ENCODE measurements at places on chromosomes 12 and 14. TPM values are rescaled to one million over a fixed set of nuclear protein-coding genes. Genes with fewer than 3 reads are reported as not detected.

Gene ADAMTS20
- not detected for total RNA-seq

Gene RASAL1
- total RNA-seq, result not detected

DNA sequence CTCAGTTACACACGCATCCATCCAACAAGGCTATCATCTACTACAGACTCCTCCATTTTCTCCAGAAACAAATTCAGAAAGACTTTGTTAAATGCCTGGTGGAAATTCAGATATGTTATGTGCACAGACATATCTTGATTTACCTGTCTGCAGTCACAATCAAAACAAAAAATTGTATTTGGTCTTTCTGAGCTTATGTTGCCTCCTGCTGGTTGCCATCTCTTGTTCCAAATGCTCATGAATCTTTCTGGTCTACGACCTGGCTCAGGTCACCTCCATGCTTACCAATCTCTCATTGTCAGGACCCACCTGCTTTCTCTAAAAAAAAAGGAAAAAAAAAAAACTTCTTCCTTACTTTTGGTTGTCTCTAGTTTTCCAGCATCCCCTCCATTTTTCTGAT is 169.2 kb upstream of the PLXNC1 start:
- DNase-seq, result no peak

GRCh38 chr14:103626146-103626850 is 2.7 kb upstream of the KLC1 start:
- no peak for DNase-seq

- no peak for DNase-seq
These were observed 140.3 kb upstream of the SEL1L start for GRCh38 chr14:81673930-81674329.

GRCh38 chr12:121748571-121749265 is 36.2 kb downstream of the TMEM120B start:
- DNase-seq, result no peak

GRCh38 chr14:90496379-90496778 is 99.5 kb downstream of the CALM1 start:
- DNase-seq, result no peak

GRCh38 chr12:52317468-52318052 is 3.6 kb downstream of the KRT83 start:
- no peak for DNase-seq

Gene GSC
- total RNA-seq, result not detected

Gene NPFF
- total RNA-seq, result not detected

Gene KLRG1
- 1.7 TPM for total RNA-seq

DNA sequence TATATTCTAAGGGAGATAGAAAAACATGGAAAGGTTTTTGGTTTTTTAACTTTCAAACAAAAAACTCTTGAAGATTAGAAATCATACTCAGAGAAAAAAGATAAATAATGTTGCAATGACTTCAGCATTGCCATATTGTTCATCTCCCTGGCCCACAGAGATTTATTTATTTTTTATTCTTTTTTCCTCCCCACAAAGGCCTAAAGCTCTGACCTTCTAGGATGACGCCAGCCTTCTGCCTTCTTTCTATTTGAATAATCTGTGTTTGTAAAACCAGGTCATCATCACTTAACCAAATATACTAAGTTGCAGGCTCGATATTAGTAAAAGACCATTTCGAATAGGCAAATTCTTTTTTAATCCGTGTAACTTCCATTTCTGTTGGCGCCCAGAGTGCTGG is 4.4 kb upstream of the DCP1B start:
- no peak for DNase-seq

- DNase-seq, result no peak
These were observed 74.6 kb downstream of the RERG start for GRCh38 chr12:15146585-15146984.

DNA sequence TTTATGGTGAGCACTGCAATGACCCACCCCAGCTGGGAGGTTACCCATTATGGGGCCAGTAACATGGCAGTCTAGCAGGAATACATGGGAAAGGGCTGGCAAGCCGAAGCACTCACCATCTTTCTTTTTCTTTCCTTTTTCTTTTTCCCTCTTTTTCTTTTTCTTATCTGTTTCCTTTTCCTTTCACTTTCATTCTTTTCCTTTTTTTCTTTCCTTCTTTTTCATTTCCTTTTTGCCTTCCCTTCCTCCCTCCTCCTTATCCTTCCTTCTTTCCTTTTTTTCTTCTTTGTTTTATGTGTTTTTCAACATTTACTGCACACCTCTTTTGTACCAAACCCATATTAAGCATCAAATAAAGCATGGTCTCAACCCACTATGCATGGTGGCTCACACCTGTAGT is 501.1 kb downstream of the MED13L start:
- DNase-seq, result no peak

- no peak for DNase-seq
These were observed 20.4 kb downstream of the NINJ2 start for GRCh38 chr12:642633-643474.

DNA sequence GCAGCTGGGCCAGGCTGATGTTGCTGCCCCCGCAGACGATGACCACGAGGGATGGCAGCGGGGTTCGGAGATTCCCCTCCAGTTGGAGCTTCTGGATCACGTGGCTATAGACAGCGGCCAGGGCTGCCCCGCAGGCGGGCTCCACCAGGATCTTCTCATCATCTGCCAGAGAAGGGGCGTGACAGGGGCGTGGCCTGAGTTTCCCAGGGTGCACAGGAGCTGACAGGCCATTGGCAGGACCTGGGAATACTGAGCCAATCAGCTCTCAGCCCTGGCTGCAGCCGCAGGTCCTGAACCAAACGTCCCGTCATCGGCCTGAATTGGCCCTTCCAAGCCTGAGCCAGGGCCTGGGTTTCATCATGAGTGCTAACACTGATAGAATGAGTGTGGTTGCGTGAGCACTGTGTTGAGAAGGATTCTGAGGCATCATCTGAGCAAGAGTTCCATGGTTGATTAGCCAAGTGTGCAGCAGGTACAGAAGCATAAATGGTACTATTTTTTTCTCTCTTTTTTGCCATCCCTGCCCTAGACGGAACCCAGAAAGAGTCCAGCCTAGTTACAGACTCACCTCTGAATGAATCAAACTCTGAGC is 10.6 kb downstream of the SDS start:
- DNase-seq, result no peak

Gene CCDC177
- not detected for total RNA-seq

GRCh38 chr14:44339231-44339630 is 167.9 kb downstream of the FSCB start:
- DNase-seq, result no peak

Gene OTOGL
- 7.6 TPM for total RNA-seq

DNA sequence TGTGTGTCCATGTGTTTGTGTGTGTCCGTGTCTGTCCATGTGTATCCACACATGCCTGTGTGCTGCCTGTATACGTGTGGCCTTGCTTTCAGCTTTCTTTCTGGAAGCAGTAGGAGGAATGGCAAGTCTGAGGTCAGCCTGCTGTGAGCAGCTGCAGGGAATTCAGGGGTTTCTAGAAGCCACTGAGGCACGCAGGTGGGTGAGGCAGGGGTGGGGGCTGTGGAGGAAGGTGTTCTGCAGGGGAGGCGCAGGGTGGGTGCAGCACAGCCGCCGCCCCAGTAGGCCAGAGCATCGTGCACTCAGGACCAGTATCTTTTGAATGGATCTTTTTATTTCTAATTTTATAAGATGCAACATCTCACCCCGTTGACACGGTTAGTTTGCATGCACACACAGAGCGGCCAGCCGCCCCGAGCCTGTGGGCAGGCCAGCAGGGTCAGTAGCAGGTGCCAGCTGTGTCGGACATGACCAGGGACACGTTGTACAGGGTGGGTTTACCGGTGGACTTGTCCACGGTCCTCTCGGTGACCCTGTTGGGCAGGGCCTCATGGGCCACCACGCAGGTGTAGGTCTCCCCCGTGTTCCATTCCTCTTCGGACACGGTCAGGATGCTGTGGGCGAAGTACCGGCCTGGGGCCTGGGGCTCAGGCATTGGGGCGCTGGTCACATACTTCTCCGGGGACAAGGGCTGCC is 327.7 kb downstream of the TMEM121 start:
- peak; percentile 51 for DNase-seq

DNA sequence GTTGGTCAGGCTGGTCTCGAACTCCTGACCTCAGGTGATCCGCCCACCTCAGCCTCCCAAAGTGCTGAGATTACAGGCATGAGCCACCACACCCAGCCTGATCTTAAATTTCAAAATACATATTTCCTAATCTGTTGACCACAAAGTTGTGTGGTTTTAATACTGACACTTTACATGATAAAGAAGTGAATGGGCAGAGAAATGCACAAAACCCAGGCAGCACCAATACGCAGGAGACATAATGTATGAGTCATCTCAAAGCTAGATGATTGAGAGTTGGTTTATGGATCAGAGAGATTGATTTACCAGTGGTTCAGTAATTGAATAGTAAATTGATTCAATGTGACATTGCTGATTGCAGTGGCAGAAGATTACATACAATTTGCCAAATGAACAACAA is 19.2 kb upstream of the PPP2R5E start:
- no peak for DNase-seq

DNA sequence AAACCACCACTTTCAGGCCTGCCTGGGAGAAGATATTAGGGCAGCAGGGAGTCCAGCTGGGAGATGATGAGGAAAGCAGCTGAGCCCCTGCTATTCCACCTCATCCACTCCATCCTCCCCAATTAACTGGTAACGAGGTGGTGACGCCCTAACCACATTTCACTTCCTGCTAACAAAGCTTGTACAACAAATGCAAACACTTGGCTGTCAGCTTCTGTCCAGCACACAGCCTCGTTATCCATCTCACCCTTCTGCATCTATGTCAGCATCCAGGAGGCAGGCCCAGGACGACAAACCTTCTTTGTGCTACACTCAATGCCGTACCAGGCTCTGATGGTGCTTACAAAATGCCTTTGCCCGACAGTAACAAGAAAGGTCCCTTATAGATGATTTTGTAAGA is 225.4 kb downstream of the APAF1 start:
- DNase-seq, result no peak

DNA sequence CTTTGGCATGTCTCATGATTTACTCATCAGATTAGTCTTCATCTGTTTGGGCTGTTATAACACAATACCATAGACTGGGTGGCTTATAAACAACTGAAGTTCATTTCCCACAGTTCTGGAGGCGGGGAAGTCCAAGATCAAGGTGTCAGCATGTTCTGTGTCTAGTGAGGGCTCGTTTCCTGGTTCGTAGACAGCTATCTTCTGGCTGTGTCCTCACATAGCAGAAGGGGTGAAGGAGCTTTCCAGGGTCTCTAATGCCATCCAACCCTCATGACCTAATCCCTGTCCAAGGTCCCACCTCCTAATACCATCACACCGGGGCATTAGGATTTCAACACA is 30.8 kb upstream of the NRDE2 start:
- DNase-seq, result no peak

DNA sequence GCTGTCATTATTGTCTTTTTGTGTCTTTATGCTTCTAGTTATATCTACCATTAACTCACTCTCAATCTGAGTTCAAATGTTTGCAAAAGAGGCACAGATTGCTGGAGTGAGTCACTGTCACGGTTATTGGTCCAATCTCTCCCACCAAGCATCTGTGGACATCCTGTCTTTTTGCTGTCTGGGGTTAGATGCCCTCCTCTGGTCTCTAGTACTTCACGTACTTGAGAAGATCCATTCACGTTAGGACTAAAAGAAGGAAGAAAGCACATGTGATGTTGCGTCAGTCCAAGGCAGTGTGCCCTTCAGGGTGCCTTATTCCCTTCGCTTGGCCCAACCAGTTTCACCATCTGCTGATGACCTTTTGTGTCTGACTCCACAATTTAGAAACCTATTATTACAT is 72.3 kb upstream of the STXBP6 start:
- DNase-seq, result no peak

DNA sequence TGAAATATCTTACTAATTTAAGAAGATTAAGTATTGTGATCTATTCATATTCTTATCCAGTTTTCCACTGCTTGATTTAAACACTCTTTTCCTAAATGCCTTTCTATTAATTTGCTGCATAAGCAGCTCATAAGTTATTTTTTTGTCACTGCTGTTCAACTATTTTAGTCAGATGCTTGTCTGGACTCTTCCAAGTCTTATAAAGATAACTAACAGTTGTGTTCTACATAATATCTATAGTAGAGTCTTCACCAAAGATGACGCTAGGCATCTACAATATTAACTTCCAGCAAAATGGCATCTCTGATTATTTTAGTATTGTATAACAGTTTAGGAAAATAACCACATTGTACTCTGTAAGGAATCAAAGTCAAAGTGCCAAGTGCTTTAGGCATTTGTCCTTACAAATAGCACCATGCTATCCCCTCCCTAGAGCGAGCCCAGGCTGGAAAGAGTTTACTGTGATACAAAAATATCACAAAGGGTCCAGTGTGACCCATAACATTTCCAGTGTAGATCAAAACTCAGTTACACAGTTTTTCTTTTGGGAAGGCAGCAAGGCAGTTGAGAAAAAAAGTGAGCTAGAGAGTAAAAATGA is 98.2 kb downstream of the DENND5B start:
- no peak for DNase-seq

GRCh38 chr12:57896115-57896433 is 45.3 kb upstream of the ATP23 start:
- DNase-seq, result no peak

DNA sequence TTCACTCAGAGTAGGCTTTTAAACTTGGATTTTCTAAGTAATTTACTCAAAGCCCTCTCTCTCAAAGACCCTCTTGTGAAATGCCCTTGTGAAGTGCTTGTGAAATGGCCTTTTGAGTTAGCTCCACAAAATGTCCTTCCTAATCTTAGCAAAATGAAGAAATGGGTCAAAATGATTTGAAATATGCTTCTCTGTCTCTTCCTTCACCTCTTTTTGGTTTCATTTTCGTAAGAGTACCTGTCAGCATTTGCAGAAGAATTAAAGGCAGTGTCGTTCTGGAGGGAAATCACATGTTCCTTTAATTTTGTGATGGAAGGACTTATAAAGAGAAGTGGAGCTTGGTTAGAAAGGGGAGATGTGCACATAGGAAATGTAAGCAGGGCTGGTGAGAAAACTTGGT is 93.7 kb downstream of the HMGA2 start:
- no peak for DNase-seq

Gene HOXC4
- total RNA-seq, result not detected
